ENCODE measurements at places on chromosomes 11 and 22.

DNA sequence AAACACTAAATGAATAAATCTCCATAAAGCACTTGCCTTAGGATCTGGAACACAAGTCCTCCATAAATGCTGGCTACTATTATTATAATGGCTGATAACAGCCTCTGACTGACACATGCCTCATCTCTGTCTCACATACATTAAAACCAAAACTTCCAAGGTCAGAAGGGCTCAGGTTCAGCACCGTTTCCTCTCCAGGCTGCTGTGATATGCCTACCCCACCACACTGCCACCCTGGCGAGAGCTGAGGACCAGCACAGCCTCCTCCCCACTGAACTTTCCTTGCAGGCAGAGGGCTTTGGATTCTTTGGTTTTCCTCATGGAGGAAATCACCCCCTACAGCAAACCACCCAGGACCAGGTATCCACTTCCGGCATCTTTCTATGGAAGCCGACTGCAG, 112.8 kb downstream of the ABTB2 start:
- DNase-seq, result no peak

DNA sequence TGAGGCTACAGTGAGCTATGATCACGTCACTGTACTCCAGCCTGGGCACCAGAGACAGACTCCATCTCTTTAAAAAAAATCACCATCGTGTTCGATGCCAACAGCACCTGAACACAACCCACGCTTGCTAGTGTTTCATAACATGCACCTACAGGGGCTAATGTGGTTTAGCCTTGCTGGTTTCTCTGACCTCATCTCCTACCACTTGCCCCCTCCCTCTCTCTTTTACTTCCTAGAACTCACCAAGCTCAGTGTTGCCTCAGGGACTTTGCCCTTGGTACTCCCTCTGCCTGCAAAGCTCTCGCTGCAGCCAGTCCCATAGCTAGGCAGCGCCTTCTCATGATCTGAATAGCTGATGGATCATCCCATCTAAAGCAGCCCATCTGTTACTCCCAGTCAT, 99.8 kb downstream of the FBXO7 start:
- no peak for DNase-seq

- DNase-seq, result no peak
These were observed 19.8 kb upstream of the PGM2L1 start for GRCh38 chr11:74417860-74418508.

- DNase-seq, result no peak
These were observed 7.1 kb upstream of the MUC15 start for GRCh38 chr11:26578998-26579661.

DNA sequence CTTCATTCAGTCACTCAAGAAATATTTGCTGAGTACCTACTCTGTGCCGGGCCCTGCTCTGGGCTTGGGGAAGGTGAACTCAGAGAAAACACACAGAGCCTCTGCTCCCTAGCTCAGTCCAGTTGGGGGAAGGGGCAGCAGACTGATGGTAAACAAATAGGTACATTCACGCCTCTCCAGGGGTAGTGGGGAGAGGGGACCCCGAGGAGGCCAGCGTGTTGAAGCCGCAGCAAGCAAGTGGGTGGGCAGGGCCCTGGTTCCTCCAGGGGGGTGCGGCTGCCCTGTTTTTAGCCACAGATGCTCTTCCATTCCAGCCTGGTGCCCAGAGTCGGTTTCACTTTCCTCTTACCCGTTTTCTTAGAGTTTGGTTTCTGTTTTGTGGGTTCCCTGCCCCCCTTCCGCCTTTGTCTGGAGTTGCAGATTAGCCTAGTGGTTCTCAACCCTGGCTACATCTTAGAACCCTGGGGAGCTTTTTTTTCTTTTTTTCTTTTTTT, 8.7 kb downstream of the DRAP1 start:
- DNase-seq, result no peak

DNA sequence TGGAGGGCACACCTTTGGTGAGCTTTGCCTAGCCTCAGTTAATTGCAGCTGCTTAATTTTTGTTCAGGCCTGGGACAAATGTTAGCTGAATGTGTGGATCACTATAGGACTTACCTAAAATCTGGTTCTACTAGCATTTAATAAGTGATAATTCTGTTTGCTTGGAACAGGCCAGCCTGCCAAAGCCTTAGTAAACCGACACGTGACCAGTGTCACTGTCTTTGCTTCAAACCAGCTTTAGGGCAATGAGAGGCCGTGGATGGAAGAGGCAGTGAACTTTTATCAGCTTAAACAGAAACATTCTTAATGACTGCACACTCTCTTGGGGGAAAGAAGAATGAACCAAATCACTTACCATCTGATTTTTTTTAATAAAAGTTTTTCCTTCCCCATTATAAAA, 10.8 kb downstream of the PARVA start:
- no peak for DNase-seq

GRCh38 chr11:45179686-45180178, 33.3 kb downstream of the PRDM11 start:
- no peak for DNase-seq

DNA sequence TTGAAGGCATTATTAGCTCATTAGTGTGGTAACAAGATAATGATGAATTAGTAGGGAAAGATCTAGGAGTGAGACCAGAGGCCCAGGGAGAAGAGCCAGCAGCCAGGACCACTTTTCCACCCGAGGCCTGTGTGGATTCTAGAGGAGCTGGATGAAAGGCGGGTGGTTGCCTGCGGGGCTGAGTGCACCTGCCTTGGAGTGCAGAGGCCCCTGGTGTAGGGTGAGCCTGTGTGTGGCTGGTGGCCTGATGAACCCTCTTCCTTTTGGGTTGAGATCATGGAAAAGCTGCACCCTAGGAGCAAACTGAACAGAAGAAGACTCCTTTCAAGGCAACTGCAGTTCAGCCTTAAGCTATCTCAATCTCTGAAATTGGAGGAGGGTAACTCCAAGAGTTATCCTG, 5.9 kb upstream of the TP53AIP1 start:
- no peak for DNase-seq

DNA sequence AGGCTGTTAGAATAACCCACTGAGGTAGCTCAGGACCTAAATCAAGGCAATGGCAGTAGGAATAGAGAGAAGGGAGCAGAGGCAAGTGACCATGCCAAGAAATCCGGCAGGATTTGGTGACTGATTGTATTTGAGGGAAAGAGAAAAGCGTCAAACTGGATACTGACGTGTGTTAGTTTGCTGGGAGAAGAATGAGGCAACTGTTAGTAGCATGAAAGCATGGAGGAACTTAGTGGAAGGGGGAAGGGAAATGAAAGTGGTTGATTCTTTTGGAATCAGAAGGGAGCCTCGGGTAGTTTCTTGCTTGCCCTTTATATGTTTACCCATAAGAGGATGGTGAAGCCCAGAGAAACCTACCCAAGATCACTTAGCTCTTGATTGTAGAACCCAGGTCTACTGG, 8.3 kb downstream of the PPFIBP2 start:
- no peak for DNase-seq

DNA sequence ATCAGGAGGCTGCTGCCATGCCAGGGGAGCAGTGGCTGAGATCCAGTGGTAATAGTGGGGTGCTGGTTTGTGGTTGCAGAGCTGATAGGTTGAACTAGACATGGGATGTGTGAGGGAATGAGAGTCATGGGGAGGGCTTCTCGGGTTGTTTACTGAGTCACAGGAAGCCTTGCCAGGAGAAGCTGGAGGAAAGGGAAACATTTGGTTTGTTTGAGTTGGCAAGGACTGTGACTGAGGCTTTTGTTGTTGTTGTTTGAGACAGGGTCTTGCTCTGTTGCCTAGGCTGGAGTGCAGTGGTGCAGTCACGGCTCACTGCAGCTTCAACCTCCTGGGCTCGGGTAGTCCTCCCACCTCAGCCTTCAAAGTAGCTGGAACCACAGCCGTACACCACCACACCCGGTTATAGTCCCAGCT, 49.3 kb downstream of the CABIN1 start:
- DNase-seq, result no peak

GRCh38 chr11:9302448-9302847, 11.9 kb downstream of the TMEM41B start:
- DNase-seq, result no peak

- no peak for DNase-seq
These were observed 32.1 kb upstream of the SOX10 start for GRCh38 chr22:38016182-38017151.

GRCh38 chr11:100991541-100991940, 138.1 kb downstream of the PGR start:
- no peak for DNase-seq

- DNase-seq, result no peak
These were observed 19.3 kb downstream of the KRTAP5-5 start for GRCh38 chr11:1648653-1649420.

GRCh38 chr11:70002433-70002832, 75.7 kb upstream of the ANO1 start:
- DNase-seq, result no peak

DNA sequence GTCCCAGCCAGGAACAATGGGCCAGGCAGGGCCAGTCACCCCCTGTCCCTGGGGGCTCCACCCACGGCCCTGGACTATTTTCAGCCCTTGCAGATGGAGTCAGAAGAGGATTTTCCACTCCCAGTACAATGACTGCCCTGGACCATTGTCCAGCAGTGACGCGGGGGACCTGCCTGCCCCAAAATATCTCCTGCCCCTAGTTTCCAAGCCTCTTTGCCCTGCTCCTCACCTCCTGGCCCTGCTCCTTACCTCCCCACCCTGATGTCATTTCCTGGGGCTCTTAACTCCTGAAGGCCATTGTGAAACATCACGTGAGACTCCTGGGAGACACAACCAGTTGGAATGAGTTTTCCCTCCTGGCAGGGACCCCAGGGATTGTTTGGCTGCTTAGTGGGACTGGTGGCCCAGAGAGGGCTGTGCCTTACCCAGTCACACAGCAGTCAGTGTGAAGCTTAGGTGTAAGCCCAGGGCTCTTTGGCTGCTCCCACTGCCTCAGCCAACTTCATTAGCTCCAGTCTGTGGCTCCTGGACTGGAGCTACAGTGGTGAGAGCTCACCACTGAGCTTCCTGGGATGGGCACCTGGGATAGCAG, 22.2 kb downstream of the P2RY2 start:
- no peak for DNase-seq

DNA sequence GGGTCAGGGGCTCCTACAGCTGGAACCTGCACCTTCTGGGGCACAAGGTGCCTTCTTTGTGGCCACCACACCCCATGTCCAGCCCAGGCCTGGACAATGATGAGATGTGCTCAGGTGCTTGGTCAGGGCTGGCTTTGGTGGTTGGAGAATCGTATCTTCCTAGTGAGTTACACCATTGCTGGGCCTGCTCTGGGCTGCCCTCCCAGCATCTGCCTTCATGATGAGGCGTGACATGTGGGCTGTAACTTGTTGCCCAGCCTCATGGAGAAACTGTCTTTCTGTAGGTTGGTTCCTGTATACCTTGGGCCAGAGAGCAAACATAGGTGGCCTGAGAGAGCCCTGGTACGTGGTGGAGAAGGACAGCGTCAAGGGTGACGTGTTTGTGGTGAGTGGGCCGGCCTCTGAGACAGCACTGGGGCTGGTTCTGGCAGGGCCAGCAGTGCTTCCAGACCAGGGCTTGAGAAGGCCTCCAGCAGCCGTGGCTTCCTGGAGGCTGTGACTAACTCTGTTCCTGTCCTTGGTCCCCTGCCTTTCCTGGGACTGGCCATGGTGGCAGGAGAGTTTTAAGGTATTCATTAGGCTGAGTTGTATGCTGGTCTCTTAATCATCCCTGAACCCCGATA, 18.1 kb downstream of the TRMU start:
- no peak for DNase-seq

DNA sequence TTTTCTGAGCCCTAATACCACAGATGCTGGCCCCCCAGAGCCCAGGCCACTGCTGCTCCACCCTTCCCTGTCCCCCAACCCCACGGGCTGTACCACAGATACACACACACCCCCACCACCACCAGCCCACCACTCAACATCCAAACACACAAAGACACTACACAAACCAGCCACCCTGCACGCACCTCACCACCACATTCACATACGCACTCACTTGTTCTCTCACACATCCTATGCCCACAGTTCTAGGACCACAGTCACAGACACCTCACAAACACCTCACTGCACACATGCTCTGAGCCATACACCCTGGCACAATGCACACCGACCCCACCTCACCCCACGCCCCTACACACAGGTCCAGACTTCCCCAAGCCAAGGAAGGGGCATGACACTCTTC, 22.5 kb upstream of the OAF start:
- DNase-seq, result no peak

DNA sequence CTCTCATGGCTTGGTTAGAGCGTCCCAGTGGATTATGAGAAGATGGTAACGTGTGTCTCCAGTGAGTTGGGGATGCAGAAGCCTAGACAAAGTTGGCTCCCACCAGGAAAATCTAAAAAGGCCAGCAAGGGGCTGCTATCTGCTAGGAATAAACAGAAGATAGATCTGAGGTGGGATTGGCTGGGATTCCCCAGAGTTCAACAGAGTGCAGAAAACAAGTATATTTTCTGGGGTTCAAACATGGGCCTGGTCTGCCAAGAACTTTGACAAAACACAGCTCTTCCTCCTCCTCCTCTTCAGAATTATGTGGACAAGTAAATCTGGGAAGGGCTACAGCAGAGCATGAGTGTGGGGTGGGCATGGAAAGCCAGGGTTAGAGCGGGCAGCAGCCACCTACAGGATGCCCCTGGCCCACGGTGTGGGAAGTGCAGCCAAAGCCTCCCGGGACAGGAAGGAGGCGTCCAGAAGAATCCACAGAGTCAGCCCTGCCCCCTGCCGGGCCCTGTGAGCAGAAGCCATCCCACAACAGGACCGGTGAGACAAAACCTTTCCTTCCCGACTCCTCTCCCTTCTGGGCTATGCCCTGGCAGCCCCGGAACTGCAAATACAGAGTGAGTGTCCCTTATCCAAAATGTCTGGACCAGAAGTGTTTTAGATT, 67.1 kb downstream of the CD82 start:
- DNase-seq, result no peak

DNA sequence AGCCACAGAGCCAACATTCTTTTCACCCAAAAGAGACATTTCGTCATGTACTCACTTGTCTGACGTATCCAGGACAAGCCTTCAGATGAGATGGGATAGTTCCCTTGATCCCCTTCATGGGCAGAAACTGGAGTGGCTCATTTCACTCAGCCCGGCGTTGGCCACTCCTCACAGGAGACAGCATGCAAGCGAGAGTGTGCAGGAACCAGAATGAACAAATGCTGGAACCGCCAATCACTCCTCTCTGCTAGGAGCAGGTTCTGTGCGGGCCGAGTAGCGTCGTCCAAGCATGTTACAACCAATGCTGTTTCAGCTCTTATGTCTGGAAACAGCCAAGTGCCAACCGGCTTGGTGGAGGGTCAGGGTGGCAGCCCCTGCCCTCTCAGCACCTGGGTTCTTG, 56.7 kb upstream of the GNAZ start:
- DNase-seq, result no peak

GRCh38 chr11:66636411-66636810, 2.1 kb upstream of the RBM4 start:
- no peak for DNase-seq

- no peak for DNase-seq
These were observed 116.7 kb upstream of the TIMP3 start for GRCh38 chr22:32684822-32685187.

- no peak for DNase-seq
These were observed 25.4 kb upstream of the MUC5B start for GRCh38 chr11:1197431-1197885.

DNA sequence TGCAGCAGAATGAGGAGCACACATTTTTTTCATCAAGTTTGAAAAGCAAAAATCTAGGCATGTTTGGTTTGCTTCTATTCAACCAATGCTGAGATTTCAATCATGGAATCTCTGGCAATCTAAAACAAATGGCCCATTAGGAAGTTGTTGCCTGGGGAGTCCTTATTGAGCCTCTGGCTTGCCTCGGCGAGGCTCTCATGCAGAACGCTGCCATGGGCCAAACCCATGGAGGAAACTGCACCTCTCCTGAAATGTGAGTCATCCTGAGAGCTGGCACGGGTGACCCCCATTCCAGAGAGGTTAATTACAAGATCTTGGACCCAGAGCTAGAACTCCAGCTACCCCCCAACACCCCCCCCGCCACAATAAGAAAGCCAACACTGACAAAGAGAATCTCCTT, 80.7 kb downstream of the MN1 start:
- DNase-seq, result no peak
